CD4-positive, alpha-beta T cell treated with Interleukin-15 for 4 hours (primary cell): ENCODE measurements at places on chromosomes 7 and 10.

DNA sequence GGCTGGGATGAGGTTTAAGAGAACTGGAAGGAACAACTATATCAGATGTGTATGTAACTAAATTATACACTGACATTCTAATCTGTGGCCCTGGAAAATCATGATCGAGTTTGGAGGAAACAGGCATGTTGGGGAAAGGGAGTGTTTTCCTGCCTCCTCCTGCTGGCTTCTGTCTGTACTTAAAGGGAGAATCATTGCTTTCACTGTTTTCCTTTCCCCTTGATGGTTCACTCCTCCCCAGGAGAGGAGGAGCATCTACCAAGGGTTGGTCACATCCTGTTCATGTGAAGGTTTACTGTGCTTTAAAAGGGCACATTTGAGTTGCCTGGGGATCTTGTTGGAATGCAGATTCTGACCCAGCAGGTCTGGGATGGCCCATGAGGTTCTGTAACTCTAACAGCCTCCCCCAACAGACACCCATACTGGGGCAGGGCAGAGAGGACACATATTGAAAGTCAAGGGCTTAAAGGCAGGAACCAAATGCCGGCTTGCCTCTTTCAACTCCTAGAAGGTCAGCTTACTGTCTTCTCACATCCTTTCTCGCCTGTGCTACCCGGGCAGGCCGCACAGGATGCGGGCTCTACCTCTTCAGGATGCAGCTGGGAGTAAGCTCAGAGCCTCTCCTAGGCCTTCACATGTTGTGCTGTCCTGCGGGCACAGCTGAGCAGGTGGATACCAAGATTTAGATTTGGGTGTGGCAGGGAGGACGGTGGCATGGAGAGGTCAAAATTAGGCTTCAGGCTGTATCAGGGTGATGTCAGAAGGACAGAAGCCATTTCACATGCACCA is 694.8 kb downstream of the KCNMA1 start:
- DNase-seq = no peak

- DNase-seq = no peak
Observed at GRCh38 chr7:151735851-151736402, 141.0 kb downstream of the PRKAG2 start.

- no peak for DNase-seq
Observed at GRCh38 chr10:30166929-30167328, 107.5 kb upstream of the JCAD start.

DNA sequence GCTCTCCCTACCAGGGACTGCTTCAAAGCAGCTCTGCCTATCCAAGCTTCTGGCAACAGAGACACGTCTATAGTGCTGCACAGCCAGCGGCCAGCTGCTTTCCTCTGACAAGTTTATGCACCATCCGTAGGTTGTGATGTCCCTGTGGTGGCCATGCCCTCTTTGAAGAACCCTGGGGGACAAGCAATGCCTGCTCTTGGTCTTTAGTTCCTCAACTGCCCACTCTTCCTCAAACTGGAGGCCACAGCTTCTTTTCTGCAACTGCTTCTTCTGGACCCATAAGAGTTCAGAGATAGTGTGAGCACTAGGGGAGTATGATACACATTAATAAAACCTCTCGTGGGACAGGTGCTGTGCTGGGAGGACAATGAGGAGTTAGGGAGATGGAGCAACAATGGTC is 164.9 kb downstream of the ELMO1 start:
- no peak for DNase-seq

GRCh38 chr7:148695953-148696352 is 2.8 kb upstream of the CUL1 start:
- no peak for DNase-seq
